ENCODE measurements at places on chromosomes 1 and 21. TPM values are rescaled to one million over a fixed set of nuclear protein-coding genes. Genes with fewer than 3 reads are reported as not detected.

S100A14 gene
- total RNA-seq, result 152 TPM

NR0B2 gene
- 1.2 TPM for total RNA-seq

ASTN1 gene
- total RNA-seq, result 0.10 TPM

PHTF1 gene
- 36.1 TPM for total RNA-seq

DNA sequence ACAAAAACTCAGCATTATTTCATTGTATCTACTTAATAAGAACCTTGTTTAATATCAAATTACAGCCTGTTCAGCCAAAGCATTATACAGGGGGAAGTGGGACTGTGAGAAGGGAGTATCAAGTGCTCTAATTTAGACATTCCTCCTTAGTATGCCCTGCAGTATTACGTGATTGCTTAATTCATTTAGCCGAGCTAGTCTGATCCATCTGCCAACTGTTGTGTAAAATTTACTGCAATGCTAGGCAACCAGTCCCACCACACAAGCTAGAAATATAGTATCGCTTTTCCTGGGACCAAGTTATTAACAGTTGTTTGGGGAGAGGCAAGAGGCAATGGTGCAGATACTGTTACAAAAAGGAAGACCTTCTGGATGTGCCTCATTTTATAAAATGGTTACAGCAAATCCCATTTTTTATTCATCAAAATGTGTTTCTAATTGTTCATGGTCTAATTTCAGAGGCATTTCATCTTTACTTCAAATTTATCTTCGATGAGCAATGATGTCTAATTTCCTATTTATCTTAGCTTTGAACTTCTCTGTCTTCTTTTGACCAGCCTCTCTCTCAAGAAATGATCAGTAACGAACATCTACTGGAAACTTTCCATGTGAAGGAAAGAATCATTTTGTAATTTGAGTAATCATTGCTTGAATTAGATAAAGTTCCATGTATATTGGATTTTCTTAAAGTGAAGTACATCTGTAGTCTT lies 283.3 kb downstream of the DUSP10 start:
- no peaks in the 10 kb centered on the region for H3K4me1 ChIP-seq
- H3K27ac ChIP-seq, result no peak overlapping the region
- no peak for DNase-seq

DNA sequence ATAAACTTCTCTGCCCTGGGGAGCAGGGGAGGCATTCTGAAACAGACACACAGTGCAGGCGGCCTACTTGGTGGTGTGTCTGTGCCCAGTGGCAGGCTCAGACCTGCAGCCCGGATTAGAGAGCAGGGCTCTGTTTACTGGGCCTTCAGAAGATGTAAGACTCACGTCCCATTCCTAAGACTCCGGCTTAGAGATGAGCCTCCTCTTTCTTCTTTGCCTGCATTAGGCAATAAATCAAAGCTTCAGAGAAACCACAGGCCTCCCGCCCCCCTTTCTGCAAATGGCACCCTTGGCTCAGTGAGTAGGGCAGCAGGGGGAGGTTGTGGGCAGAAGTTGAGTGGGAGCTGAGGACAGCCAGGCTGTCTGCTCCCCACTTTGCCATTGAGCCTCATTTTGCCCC lies 35.8 kb downstream of the LGR6 start:
- H3K36me3 ChIP-seq, result no peaks in the 10 kb centered on the region
- H3K4me1 ChIP-seq, result no peaks in the 10 kb centered on the region
- no peaks in the 10 kb centered on the region for H3K27me3 ChIP-seq
- no peak overlapping the region for H3K27ac ChIP-seq
- no peak overlapping the region for H3K4me3 ChIP-seq

GRCh38 chr21:35057428-35057827 lies 8.3 kb upstream of the RUNX1 start:
- no peak overlapping the region for H3K4me3 ChIP-seq
- H3K36me3 ChIP-seq, result no peaks in the 10 kb centered on the region
- no peaks in the 10 kb centered on the region for H3K4me1 ChIP-seq
- no peaks in the 10 kb centered on the region for H3K27me3 ChIP-seq
- DNase-seq, result no peak

GRCh38 chr1:45669379-45669778 lies 17.0 kb downstream of the GPBP1L1 start:
- DNase-seq, result no peak
- no peak overlapping the region for H3K27ac ChIP-seq
- no peak overlapping the region for H3K4me3 ChIP-seq
- no peaks in the 10 kb centered on the region for H3K36me3 ChIP-seq
- no peaks in the 10 kb centered on the region for H3K27me3 ChIP-seq

DNA sequence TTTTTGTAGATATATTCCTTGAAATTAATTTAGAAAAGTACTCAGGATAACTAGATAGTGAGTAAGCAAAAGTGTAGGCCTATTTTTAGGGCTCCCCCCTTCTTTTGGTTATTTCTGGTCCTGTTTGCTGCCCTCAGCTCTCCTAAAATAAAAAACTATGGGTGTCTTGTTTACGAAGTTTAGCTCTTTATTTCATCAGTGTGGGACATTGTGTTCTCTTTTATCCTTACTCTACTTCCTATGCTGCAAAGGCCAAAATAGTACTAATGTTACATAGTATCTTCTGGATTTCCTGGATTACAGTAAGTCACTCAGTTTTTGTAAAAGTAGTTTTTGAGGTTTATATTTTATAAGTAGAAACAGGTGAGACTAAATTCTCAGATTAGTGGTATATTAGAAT lies 15.4 kb downstream of the CEP350 start:
- H3K36me3 ChIP-seq, result no peaks in the 10 kb centered on the region
- no peak overlapping the region for H3K4me3 ChIP-seq

DNA sequence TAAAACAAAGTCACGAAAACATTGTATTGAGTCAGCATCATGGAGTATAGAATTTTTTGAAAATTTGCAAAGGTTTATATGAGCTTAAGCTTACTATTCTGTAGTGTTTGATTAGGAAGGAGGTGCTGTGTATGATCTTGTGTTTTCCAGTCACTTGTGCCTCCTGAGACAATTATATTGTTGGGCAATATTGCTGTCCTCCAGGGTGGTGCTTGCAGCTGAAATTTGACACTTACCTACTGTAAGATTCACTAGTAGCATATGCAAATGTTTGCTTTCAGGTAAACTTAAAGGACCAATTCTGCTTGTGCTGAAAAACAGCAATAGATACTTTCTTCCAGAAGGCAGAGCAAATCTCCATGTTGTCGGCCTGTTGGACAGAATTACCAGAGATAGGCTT lies 268.0 kb downstream of the TGFB2 start:
- DNase-seq, result no peak
- no peak overlapping the region for H3K27ac ChIP-seq
- H3K4me1 ChIP-seq, result no peaks in the 10 kb centered on the region
- H3K36me3 ChIP-seq, result no peaks in the 10 kb centered on the region
- H3K27me3 ChIP-seq, result no peaks in the 10 kb centered on the region

DNA sequence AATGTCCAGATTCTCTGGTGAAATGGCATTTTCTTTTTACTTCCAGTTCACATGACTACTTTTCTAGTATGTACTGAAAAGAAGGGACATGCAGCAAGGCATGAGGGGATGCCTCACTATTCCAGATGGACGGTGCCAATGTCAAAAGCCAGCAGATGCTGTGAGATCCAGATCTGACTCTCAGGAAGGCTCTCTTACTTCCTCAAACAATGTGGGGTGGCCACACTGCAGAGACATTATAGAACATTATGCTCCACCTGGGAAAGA lies 17.7 kb downstream of the CRYZ start:
- H3K27ac ChIP-seq, result no peak overlapping the region
- DNase-seq, result no peak
- H3K4me1 ChIP-seq, result no peaks in the 10 kb centered on the region

DNA sequence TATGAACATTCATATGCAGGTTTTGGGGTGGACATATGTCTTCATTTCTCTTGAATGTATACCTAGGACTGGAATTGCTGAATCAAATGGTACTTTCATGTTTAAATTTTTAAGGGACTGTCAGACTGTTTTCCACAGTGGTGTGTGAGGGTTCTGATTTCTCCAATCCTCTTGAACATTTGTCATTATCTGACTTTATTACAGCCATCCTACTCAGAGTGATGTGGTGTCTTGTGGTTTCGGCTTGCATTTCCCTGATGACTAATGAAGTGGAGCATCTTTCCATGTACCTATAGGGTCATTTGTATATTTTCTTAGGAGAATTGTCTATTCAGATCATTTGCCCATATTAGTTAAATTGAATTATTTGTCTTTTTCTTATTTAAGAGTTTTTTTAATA lies 35.4 kb upstream of the ZNF281 start:
- no peak overlapping the region for H3K4me3 ChIP-seq
- DNase-seq, result no peak
- no peaks in the 10 kb centered on the region for H3K27me3 ChIP-seq

DNA sequence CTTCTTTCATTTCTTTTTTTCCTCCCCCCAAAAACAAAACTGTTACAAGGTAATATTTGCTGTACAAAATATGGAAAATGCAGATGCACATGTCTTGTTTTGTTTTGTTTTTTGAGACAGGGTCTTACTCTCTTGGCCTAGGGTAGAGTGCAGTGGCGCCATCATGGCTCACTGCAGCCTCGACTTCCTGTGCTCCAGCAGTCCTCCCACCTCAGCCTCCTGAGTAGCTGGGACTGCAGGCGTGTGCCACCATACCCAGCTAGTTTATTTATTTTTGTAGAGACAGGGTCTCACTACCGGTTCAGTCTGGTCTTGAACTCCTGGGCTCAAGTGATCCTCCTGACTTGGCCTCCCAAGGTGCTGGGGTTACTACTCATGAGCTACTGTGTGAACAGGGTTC lies 15.5 kb downstream of the PRRC2C start:
- H3K36me3 ChIP-seq, result peaks cover 6% of the 10 kb centered on the region
- DNase-seq, result no peak
- H3K4me3 ChIP-seq, result no peak overlapping the region
- H3K4me1 ChIP-seq, result peaks cover under 1% of the 10 kb centered on the region
- no peaks in the 10 kb centered on the region for H3K27me3 ChIP-seq
